ENCODE measurements at places on chromosomes 2 and 18. TPM values are rescaled to one million over a fixed set of nuclear protein-coding genes. Genes with fewer than 3 reads are reported as not detected.

EN1 gene
- not detected for total RNA-seq

- peaks cover 90% of the 10 kb centered on the region for H3K4me1 ChIP-seq
- peak overlapping the region; percentile 81 for H3K27ac ChIP-seq
- peak; percentile 65 for DNase-seq
- H3K36me3 ChIP-seq, result peaks cover 4% of the 10 kb centered on the region
- H3K4me3 ChIP-seq, result peak overlapping the region; percentile 58
These were observed 15.6 kb upstream of the CXCR4 start for GRCh38 chr2:136133586-136133985.

DNA sequence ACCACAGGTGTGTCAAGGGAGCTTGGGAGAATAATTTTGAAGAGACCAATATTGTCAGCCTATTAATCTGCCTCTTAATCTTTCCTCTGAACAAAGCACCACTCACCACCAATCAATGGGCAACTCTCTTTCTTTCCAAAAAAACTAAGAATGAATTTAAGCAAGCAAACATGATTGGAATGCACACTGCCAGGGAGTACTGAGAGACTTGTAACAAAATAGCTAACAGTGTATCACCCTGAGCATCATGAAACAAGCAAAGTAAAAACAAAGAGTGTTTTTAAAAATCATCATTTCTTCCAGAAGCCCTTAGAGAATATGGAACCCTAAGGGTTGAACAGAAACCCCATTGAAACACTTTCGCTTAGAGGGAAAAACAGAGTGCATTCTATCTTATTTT lies 299.7 kb downstream of the DSEL start:
- H3K4me3 ChIP-seq, result no peak overlapping the region
- H3K4me1 ChIP-seq, result no peaks in the 10 kb centered on the region
- no peak for DNase-seq
- no peaks in the 10 kb centered on the region for H3K27me3 ChIP-seq

DNA sequence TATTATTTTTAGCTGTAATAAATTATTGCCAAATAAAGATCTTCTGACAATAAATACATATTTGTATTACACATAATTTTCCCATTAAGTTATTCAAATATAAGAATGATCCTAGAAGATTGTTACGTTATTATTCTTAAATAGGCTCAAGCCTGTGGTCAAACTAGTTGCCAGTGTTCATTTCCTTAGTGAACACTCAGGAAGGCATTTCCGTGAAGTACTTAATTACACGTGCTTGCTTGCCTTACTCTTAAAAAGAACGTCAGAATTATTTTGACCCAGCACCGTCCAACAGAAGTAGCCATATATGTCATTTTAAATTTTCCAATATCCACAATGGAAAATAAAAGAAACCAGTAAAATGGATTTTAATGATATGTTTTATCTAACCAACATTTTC lies 249.8 kb downstream of the TXNL1 start:
- H3K4me1 ChIP-seq, result no peaks in the 10 kb centered on the region
- H3K27ac ChIP-seq, result no peak overlapping the region
- DNase-seq, result no peak
- H3K36me3 ChIP-seq, result no peaks in the 10 kb centered on the region
- no peaks in the 10 kb centered on the region for H3K27me3 ChIP-seq

GRCh38 chr2:178723786-178724346 lies 83.4 kb downstream of the TTN start:
- no peaks in the 10 kb centered on the region for H3K27me3 ChIP-seq
- H3K27ac ChIP-seq, result no peak overlapping the region
- H3K36me3 ChIP-seq, result no peaks in the 10 kb centered on the region
- H3K4me1 ChIP-seq, result no peaks in the 10 kb centered on the region
- no peak overlapping the region for H3K4me3 ChIP-seq

- no peak overlapping the region for H3K4me3 ChIP-seq
- H3K4me1 ChIP-seq, result no peaks in the 10 kb centered on the region
- H3K27me3 ChIP-seq, result peaks cover 17% of the 10 kb centered on the region
These were observed 78.6 kb downstream of the SATB2 start for GRCh38 chr2:199378948-199379650.
